ENCODE measurements at places on chromosomes 3 and 15. TPM values are rescaled to one million over a fixed set of nuclear protein-coding genes. Genes with fewer than 3 reads are reported as not detected.

GRCh38 chr3:122299215-122299614, 25.8 kb upstream of the CSTA start:
- DNase-seq = no peak
- H3K4me3 ChIP-seq = no peak overlapping the region
- H3K27ac ChIP-seq = no peak overlapping the region
- H3K4me1 ChIP-seq = no peaks in the 10 kb centered on the region

DNA sequence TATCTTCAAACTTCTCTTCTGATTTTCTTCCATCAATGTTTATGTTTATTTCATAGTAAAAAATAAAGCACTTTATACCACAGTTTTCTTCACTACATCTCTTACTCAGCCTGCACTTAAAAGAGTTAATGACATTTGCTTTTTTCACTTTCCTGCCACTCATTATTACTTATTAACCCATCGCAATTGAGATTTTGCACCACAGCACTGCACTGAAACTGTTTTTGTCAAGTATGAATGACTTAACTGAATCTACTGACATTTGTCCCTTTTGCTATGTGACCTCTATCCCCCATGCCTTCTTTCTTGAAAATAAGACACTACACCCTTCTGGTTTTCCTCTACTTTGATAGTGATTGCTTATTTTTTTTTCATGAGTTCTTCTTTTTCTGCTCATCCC, 739.7 kb upstream of the DPPA4 start:
- H3K4me1 ChIP-seq = no peaks in the 10 kb centered on the region
- H3K4me3 ChIP-seq = no peak overlapping the region
- no peak overlapping the region for H3K27ac ChIP-seq
- DNase-seq = no peak
- no peaks in the 10 kb centered on the region for H3K36me3 ChIP-seq
- H3K27me3 ChIP-seq = no peaks in the 10 kb centered on the region

DNA sequence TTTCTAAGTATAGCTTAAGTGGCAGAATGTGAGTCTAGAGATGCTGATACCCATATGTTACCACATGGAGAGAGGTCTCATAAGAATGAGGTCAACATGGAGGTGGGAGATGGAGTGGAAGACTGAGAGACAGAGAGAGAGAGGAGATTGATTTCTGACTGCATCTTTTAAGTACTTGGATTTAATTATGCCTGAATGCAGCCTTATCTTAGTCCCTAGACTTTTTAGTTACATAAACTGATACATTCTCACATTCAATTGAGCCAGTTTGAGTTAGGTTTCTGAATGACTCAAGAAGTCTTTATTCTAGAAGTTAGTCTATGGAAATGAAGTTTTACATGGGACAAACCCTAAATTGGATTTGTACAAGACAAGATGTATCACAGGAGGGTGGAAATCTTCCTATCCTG, 58.5 kb upstream of the TNFSF10 start:
- no peaks in the 10 kb centered on the region for H3K27me3 ChIP-seq
- H3K4me3 ChIP-seq = no peak overlapping the region
- H3K4me1 ChIP-seq = peaks cover 10% of the 10 kb centered on the region
- no peaks in the 10 kb centered on the region for H3K36me3 ChIP-seq
- DNase-seq = no peak
- no peak overlapping the region for H3K27ac ChIP-seq

- no peaks in the 10 kb centered on the region for H3K27me3 ChIP-seq
- no peak overlapping the region for H3K4me3 ChIP-seq
- DNase-seq = no peak
- no peaks in the 10 kb centered on the region for H3K36me3 ChIP-seq
- no peaks in the 10 kb centered on the region for H3K4me1 ChIP-seq
- no peak overlapping the region for H3K27ac ChIP-seq
Observed at GRCh38 chr3:100913870-100914648, 79.2 kb downstream of the ABI3BP start.

- no peak overlapping the region for H3K27ac ChIP-seq
- H3K4me3 ChIP-seq = no peak overlapping the region
- H3K27me3 ChIP-seq = no peaks in the 10 kb centered on the region
Observed at GRCh38 chr15:93469994-93470393, 381.0 kb upstream of the RGMA start.

DNA sequence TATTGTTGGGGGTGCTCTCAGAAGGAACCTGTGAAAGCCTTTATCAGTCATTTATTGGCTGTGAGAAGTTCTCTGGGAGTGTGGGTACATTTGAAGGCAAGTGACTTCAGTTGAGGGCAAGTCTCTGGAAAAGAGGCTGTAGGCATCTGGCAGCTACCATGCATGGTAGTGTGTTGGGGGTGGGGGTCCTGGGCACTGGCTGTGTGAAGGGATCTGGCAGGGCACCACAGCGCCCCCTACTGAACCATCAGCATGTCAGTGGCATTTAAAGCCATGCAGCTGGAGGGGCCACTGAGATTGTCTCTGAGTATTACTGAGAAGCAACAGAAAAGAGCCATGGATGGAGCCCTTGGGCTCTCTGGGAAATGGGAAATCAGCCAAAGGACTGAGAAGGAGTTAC, 30.6 kb downstream of the CRTAP start:
- DNase-seq = no peak
- H3K27me3 ChIP-seq = no peaks in the 10 kb centered on the region
- no peaks in the 10 kb centered on the region for H3K4me1 ChIP-seq
- no peak overlapping the region for H3K27ac ChIP-seq

- H3K27me3 ChIP-seq = no peaks in the 10 kb centered on the region
- H3K4me1 ChIP-seq = peaks cover 21% of the 10 kb centered on the region
- no peak overlapping the region for H3K27ac ChIP-seq
- no peak for DNase-seq
- H3K36me3 ChIP-seq = no peaks in the 10 kb centered on the region
Observed at GRCh38 chr3:100073714-100074307, 40.5 kb downstream of the FILIP1L start.

DNA sequence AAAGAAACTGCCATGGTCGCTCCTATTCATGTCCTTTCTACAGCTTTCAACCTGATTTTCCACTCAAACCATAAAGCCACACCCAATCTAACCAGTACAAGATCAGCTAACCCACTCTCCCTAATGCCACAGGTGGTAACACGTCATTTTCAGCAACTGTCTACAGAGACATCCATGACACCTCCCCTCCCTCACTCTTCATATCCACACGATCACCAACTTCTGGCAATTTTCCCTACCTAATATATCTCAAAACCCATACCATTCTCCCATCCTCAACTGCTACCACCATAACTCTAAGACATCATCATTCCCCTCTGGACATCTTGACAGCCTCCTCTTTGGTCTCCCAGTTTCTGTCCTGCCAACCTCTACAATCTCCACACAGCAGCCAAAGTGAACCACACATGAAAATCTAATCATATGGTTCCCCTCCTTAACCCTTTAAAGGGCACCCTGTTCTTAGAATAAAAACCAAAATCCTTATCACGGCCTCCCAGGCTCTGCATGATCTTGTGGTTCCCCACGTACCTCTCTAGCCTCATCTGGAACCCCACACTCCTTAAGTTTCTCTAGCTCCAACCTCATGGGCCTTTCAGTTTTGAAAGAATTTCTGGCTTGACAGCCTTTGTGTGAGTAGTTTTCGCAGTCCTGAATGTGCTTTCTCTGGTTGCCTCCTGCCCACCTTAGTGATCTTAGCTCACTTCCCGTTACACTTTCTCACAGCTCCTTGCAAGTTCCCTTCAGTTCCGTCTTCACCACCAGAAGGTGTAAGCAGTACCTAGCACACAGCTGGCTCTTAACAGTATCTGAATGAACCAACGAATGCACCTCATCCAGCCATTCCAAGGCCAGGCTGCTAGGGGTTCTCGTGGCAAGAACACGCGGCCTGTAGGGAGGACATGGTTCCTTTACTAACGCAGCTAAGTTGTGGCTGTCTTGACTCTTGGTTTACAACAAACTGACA, 33.4 kb downstream of the SPINK8 start:
- H3K36me3 ChIP-seq = peaks cover 31% of the 10 kb centered on the region
- H3K4me3 ChIP-seq = peak overlapping the region; percentile 98
- H3K4me1 ChIP-seq = peaks cover 28% of the 10 kb centered on the region
- peak; percentile 3 for DNase-seq

Gene RYR3
- total RNA-seq = not detected

Gene ISLR
- total RNA-seq = not detected

Gene PRICKLE2
- 4.0 TPM for total RNA-seq

Gene CPN2
- not detected for total RNA-seq

Gene ZDHHC3
- 84.9 TPM for total RNA-seq
